ENCODE measurements at places on chromosomes 2 and 18. TPM values are rescaled to one million over a fixed set of nuclear protein-coding genes. Genes with fewer than 3 reads are reported as not detected.

The CD8B gene
- total RNA-seq, result not detected

The CAPN14 gene
- 0.08 TPM for total RNA-seq

The IL1RL1 gene
- total RNA-seq, result not detected

The CREG2 gene
- total RNA-seq, result not detected
